ENCODE measurements at places on chromosomes 5 and 9.

DNA sequence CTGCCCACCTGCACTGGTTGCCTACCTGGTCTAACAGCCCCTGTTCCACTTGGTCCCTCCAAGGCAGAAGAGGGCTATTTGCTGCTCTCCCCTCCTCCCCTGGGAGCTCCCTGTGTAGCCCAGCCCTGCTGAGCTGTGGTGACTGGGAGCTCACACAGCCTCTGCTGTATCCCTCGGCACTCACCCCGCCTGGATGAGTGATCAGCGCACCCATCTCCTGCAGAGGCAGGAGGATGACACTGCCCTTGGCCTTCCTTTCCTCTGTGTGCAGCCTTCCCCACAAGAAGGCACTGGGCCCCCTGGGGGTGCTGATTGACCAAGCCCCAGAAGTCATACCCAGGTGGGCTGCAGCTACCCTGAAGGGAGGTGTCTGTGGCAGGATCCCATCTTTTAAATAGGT is 134.2 kb downstream of the ADAMTS2 start:
- DNase-seq, result no peak

DNA sequence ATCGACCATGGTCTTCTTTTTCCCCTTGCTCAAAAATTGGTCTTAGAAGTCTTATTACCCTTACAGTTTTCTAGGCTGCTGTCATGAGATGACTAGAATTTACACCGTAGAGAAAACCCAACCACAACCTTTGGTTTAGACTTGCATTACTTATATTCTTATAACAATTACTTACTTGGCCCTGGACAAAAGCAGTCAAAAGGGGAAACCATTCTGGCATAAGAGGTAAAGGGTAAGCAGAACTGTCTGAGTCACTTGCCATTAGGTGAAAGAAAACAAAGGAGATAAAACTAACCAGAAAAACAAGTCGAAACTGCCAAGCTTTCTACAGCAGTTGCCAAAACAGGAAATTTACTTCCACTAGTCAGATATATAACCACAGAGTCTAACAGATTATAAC is 17.9 kb downstream of the TMEM245 start:
- DNase-seq, result peak; percentile 37

DNA sequence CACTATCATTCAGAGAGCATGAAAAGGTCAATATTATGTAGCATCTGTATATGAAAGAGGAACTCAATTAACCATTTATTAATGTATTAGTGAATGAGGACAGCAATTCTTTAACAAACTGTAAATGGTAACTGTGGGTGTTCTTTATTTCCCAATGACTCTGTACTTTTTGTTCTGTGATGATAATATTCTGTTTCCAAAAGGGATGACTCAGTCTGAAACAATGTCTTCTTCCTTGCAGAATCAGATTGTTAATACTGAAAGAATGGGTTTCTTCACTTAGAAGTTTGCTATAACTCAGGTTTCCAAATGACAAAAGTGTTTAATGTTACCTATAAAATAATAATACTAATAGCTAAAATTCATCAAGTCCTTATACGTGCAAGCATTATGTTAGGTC is 1518.7 kb upstream of the WWC1 start:
- DNase-seq, result no peak

GRCh38 chr9:27861887-27862286 is 288.6 kb upstream of the C9orf72 start:
- no peak for DNase-seq

DNA sequence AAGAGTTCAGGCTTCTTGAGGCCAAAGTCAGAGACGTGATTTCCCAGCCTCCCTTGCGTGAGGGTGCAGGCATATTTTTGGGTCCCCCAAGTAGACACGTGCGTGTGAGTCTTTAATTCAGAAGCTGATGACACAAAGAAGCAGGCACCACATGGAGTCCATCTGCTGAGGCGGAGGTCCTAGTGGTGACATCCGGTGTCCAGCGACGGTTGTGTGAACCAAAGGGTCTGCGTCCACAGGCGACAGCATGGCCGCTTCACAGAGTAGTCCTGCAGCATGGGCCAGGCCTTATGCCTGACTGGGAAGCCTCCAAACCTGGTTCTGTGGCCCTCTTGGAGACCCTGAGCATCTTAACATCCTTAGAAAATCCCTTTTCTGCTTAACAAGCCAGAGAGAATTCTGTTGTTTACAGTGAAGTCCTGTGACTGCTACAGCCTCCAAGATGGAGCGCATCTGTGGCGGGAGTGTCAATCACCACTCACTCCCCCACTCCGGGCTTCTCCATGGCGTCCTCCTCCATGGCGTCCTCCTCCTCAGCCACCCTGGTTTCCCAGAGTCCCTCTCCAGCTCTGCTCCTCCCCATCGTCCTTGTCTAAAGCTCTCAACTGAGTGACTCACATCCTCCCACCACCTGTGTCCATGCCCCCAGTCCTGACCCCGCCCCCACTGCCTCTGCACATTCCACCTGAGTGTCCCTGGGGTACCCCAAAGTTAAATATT is 133.8 kb downstream of the PAX5 start:
- no peak for DNase-seq

GRCh38 chr5:2718115-2718514 is 33.4 kb downstream of the IRX2 start:
- no peak for DNase-seq

- DNase-seq, result no peak
These were observed 171.3 kb downstream of the EBF1 start for GRCh38 chr5:158928404-158928803.

- no peak for DNase-seq
These were observed 2.9 kb downstream of the SNX18 start for GRCh38 chr5:54520438-54520846.

- peak; percentile 74 for DNase-seq
These were observed 102.2 kb downstream of the DEPDC1B start for GRCh38 chr5:60597572-60598320.

DNA sequence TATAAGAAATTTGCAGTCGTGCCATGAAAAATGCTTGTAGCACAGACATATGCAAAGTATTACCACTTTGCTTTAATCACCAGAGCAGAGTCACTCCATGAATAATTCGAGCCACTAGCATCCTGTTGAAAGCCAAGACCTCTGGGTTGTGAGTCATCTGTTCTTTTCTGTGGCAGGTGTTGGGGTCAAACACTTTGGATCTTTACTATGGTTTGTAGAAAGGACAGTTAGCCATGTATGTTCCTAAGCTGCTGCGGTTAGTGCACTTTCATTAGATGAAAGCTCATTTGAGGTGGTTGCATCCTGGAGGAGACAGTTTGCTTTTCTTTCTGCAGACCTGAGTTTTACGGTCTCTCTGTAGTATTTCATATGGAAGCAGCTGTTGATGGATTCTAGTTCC is 223.7 kb downstream of the DMRT2 start:
- DNase-seq, result no peak

DNA sequence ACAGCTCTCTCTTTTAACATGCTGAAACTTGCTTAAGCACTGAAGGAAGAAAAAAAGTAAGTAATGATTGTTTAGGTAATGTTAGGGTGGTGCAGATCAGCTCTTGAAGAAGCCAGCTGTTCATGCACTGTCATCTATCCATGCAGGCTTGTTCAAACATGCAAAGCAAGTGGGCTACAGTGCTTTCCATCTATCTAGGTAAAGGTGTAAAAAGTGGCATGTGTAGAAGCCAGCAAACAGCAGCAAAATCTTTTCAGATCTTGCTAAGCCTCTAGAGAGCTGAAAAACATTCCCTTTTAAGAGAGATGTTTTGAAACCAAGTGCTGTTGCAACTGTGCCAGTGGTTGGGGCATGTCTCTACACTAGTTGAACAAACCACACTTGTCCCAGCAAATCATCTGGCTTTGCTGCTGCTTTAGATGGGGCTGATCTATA is 214.4 kb downstream of the EFNA5 start:
- no peak for DNase-seq

GRCh38 chr5:150918613-150919012 is 13.8 kb upstream of the ZNF300 start:
- no peak for DNase-seq

- peak; percentile 90 for DNase-seq
These were observed 19.6 kb downstream of the QSOX2 start for GRCh38 chr9:136225748-136226679.

DNA sequence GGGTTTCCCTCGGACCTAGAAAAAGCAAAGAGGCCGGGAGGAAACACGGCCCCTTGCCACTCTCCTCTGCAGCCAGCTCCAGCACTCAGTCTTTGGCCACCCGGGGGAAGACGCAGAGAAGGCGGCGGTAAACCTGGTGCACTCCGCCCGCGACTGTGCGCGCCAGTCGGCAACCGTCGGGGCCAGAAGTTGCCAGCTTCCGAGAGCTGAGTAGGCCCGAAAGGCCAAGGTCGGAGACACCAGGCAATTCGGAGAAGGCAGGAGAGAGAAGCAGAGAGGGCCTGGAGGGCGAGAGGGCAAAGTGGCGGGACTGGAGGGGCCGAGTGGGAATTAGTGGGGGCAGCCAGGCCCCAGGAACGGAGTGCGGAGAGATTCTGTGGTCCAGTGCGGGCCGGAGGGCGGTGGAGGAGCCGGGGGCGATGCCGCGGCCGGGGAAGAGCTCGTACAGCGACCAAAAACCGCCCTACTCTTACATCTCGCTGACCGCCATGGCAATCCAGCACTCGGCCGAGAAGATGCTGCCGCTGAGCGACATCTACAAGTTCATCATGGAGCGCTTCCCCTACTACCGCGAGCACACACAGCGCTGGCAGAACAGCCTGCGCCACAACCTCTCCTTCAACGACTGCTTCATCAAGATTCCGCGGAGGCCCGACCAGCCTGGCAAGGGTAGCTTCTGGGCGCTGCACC is at the start of gene FOXB2:
TSS of gene FOXB2 (plus strand) at position 420 of the 690 bp plus-strand sequence. CDS start at position 420, 0 bp downstream.
- DNase-seq, result no peak

DNA sequence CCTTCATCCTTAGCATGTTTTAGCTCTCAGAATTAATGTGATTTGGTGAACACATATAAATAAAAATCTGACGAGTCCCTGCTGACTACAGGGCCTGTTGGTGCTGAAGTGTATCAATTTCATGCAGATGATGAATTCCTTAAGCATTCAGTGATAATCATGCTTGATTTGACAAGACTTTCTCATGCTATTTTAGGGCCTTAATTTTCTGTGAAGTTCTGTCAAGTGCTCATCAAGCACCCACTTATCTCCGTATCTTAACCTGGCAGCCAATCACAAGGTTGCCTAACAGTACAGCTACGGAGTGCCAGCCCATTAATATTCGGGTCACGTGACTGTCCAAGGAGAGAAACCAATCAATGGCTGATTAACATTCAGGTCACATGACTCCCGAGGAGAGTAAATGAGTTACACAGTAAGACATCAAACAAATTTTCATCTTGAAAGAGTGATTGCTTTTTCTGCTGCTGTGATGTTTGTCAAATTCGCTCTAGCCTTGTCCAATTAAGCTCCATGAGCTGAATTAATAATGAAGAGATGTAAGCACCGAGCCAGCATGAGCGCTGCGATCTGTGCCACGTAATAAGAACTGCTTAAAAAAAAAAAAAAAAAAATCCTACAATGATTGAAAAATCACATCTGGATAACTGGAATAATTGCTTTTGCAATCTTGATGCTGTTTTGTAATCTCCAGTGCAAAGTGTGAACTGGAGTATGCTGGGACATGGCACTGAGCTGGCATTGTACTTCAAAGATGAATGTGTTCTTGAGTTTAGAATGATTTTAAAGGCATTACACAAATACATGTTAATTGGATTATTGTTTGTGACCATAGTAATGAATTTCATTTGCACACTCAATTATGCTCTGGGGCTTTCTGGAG is 104.3 kb upstream of the SPATA31D4 start:
- no peak for DNase-seq

DNA sequence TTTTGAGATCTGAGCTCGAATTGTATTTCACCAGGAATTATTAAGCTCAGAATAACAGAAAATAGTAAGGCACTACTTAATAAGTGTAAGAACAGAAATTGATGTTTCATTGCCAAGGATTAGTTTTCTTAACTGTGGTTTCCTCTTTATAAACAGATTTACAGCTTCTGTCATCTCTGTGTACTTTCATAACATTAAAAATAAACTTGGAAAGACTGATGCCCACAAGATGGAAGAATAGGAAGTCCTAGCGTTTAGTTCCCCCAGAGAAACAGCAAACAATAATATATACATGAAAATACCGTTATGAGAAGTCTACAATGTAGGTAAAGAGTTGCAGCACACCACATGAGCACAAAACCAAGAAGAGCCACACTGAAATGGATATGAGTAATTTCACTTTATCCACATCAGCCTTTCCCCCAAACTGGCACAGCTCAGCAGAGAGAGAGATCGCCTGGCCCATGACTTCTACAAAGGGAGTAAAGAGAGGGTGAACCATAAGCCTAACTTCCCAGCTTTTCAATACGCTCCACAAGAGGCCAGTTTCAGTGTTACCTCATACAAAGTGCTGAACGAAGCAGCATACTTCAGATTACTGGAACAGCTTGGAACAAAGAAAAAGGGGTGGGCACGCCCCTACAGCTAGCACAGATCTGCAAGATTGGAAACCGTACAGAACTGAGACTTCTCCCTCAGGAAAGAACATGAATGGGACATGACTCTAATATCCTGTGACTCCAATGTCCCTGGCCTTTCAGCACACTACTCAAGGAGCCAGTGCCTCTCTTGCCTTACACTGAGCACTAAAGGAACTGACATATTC is 75.4 kb downstream of the EMB start:
- no peak for DNase-seq

GRCh38 chr9:126614088-126614454 is 343 bp downstream of the LMX1B start:
- DNase-seq, result no peak

- no peak for DNase-seq
These were observed 219.1 kb upstream of the PPP1R2B start for GRCh38 chr5:156631005-156631404.

DNA sequence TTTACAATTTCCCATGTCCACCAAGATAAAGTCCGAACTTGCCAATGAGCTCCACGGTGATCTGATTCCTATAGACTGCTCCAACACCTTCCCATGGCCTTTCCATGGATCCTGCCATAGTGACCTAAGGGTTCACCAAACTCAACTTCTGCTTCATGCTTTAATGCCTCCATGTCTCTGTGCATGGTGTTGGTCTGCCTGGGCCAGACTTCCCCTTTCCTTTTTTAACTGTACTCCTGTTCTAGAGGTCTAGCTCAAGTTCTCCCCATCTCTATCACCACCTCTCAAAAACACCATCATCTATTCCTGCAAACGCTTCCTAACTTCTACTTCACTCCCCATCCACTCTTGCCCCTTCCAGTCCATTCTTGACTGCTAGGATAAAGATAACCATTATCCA is 14.8 kb upstream of the SMARCA2 start:
- no peak for DNase-seq

- no peak for DNase-seq
These were observed 399.5 kb downstream of the ENC1 start for GRCh38 chr5:74240783-74241750.

DNA sequence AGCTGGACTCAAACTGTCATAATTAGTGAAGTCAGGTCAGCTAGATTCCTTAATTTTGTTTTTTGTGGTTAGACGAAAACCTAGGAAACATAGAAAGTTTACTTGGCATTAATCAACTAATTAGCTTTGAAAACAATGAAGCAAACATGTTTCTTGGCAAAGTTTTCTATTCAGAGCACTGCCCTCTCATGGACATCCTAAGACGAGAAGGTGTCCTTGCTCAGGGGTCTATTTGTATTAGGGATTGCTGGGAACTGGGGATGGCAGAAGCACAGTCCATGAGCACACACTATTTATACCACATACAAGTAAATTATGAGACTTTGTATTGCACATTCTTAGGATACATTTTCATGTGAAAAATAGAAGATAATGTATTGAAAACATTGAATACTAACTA is 49.7 kb downstream of the POC5 start:
- no peak for DNase-seq

- DNase-seq, result no peak
These were observed 37.6 kb downstream of the MFAP3 start for GRCh38 chr5:154076240-154076922.

- DNase-seq, result no peak
These were observed 673.9 kb upstream of the KLF4 start for GRCh38 chr9:108163321-108164005.

All from OCI-LY7 (cell line).